Natural killer cell treated with Interleukin-12 subunit alpha and Interleukin-12 subunit beta and Interleukin-15 and Interleukin-18, amount 100 ng/mL, for 72 hours (primary cell): ENCODE measurements at places on chromosomes 1 and 21.

DNA sequence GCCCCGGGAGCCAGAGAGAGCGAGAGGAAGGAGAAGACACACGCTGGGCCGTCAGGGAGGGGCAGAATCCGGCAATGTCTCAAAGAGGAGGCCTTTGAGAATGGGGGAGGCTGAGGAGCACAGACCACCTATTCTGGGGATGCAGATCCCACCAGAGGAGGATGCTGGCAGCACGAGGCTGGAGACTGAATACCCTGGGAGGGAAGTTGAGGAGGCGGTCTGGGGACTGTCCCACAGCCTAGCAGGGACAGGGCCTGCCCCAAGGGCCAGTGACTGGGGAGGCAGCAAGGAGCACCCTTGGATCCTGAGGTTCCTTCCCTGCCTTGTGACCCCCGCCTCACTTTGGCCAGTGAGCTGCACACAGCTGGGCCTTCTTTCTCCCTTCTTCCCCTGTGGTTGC is 49.2 kb downstream of the SLC37A1 start:
- no peak for DNase-seq

- no peak for DNase-seq
Measured at GRCh38 chr1:111454859-111455641, 5.8 kb downstream of the ATP5PB start.

- DNase-seq: no peak
Measured at GRCh38 chr1:214670098-214670497, 67.1 kb downstream of the CENPF start.

- no peak for DNase-seq
Measured at GRCh38 chr1:76266762-76267161, 192.2 kb downstream of the ST6GALNAC3 start.

- DNase-seq: no peak
Measured at GRCh38 chr1:27403065-27403726, 10.8 kb downstream of the GPR3 start.

DNA sequence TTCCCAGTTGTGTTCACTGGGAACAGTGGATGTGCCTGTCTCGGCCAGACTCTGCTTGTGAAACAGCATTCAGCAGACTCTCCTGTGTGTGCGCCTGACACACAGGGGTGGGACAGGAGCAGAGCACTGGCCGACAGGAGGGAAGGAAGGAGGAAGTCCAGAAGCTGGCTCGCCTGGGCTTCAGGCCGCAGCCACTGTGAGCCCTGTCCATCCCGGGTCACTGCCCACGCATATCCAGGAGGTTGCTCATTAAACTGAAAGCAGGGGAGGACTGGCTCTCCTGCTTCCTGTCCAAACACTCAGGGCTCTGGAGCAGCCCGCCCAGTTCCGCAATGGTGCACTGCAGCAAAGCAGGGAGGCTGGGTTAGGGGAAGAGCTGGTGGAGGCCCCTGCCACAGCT is 218.7 kb upstream of the VAMP3 start:
- DNase-seq: no peak

DNA sequence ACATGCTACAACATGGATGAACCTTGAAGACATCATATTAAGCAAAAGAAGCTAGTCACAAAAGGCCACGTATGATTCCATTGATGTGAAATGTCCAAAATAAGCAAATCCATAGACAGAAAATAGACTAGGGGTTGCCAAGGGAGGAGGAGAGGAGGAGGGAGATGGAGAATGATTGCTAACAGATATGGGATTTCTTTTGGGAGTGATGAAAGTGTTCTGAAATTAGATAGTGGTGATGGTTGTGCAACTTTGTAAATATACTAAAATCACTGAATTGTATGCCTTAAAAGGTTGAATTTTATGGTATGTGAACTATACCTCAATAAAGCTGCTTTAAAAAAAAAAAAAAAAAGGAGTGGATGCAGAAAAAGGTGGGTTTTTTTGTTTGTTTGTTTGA is 7.6 kb downstream of the CLSTN1 start:
- no peak for DNase-seq

DNA sequence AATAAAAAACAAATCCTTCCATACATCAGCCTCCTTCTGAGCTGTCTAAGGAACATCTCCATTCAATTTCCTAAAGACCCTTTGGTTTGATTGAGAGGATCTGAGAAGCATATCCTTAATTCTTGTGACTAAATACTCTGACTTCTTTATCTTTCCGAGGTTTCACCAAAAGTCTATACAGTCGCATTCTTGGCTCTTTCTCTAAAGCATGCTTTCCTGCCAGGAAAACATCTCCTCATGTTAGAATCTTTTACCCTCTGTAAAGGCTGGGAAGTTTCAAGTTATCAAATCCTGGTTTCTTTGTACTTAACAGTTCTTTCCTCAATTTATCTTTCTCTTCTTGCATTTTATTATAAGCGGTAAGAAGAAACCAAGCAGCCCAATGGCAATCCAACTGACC is 630.4 kb downstream of the PTPRC start:
- DNase-seq: no peak

GRCh38 chr1:17700945-17701810 is 54.0 kb upstream of the ACTL8 start:
- no peak for DNase-seq

DNA sequence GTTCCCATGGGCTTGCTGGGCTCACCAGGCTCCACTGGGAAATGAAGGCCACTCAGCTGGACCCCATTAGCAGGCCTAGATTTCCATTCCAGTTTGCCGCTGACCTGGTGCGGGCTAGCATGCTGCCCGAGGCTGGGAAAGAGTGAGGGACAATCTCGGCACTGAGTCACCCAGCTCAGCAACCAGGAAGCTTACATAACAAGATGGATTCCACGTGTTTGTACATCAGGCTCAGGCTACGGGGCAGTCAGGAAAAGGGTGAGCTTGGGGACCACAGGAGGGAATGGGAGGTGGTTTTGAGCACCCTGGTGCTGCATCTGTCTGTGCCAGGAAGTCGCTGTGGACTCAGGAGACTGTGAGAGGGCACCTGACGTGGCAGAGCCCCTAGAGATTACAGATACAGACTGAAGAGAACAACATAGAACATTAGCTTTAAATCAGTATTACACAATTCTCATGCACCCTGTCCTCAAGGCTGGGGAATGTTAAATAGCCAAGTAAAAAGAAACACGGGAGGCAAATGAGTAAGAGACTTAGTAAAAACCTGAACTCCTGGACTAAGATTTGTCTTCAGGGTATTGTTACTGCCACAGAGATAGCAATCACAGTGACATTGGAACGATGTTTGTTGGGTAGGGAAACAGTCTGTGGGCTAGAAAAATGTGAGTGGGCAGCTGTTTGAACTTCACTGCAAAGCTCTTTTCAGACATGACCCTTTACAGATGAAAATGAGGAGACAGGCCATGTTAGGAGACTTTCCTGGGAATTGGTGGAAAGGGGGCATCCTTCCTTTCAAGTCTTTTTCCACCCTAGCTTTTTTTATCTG is 51.1 kb downstream of the GLUL start:
- DNase-seq: no peak
